Activated B cell treated with CpG ODN at 0.5 μM for 24 hours (primary cell): ENCODE measurements at places on chromosomes 11 and 22. TPM values are rescaled to one million over a fixed set of nuclear protein-coding genes. Genes with fewer than 3 reads are reported as not detected.

- no peak for DNase-seq
Measured at GRCh38 chr11:5922749-5923426, 19.2 kb upstream of the OR56A3 start.

GRCh38 chr11:17533778-17534415, 10.3 kb downstream of the USH1C start:
- no peak for DNase-seq

Gene PLEKHB1
- total RNA-seq, result 5.0 and 5.6 TPM in 2 replicates

Gene APOA5
- not detected in 2 replicates for total RNA-seq

Gene ALKBH8
- 11.8 and 12.4 TPM in 2 replicates for total RNA-seq
